ENCODE measurements at places on chromosomes 2 and 18.

DNA sequence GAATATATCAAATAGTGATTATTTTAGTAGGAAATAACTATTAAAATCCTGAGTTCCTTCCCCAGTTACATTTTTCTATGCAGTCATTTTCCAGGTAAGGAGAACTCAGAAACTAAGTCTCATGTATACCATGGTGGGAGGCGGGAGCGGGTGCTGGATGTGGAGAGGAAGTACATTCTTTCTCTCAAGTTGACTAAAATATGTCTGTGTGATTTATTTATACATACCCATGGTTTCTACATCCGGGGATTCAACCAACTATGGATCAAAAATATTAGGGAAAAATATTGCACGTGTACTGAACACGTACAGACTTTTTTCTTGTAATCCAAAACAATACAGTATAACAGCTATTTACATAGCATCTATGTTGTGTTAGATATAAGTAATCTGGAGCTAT is 6.8 kb downstream of the ZCCHC2 start:
- no peak for DNase-seq

DNA sequence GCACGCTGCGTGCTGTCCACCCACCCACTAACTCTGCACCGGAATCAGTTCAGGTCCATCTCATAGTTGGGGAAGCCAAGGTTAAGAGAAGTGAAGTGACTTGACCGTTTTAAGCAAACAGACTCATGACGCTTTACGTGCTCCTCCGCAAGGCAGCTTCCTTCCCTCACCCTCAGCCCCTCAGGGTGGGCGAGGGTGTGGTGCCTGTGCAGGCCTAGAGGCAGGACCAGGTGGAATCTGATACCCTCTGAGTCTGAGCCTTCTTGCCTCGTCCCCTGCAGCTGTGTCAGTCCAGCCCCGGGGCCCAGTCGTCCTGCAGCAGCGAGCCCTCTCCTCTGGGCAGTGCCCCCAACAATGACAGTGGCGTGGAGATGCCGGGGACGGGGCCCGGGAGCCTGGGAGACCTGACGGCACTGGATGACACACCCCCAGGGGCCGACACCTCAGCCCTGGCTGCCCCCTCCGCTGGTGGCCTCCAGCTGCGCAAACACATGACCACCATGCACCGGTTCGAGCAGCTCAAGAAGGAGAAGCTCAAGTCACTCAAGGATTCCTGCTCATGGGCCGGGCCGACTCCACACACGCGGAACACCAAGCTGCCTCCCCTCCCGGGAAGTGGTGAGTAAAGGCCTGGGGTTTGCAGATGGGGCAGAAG is 250.5 kb downstream of the GLI2 start:
- no peak for DNase-seq

DNA sequence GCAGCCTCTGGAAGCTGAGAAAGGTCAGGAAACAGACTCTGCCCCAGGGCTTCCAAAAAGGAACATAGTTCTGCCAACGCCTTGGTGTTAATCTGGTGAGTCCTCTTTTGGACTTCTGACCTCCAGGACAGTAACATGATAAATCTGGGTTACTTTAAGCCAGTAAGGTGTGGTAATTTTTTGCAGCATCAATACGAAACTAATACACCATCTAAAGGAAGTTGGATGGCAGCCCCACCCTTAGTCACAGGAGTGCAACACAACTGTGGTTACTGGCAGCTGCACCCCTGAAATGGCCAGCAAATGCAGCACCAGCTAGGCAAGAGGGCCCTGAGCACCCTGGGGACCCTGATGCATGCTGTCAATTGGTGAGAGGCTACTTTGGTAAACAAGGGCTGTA is 25.8 kb downstream of the CREG2 start:
- DNase-seq = no peak

- DNase-seq = no peak
These were observed 67.5 kb downstream of the NYAP2 start for GRCh38 chr2:225466891-225467604.

DNA sequence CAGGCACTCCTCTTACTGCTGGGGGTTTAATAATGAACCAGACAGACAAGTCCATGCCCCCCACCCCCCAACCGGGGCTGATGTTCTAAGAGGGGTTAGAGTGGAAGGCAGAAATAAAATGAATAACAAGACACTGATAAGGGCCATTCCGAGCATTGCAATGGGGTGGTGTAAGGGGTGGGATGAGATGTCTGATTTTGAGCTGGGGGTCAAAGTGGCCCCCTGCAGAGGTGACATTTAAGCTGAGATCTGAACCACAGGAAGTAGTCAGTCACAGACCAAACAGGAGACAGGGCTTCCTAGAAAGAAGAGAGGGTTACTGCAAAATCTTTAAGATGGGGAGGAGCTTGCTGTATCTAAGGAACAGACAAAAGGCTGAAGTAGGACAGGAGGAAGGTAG is 180.6 kb upstream of the SH3BP4 start:
- no peak for DNase-seq

DNA sequence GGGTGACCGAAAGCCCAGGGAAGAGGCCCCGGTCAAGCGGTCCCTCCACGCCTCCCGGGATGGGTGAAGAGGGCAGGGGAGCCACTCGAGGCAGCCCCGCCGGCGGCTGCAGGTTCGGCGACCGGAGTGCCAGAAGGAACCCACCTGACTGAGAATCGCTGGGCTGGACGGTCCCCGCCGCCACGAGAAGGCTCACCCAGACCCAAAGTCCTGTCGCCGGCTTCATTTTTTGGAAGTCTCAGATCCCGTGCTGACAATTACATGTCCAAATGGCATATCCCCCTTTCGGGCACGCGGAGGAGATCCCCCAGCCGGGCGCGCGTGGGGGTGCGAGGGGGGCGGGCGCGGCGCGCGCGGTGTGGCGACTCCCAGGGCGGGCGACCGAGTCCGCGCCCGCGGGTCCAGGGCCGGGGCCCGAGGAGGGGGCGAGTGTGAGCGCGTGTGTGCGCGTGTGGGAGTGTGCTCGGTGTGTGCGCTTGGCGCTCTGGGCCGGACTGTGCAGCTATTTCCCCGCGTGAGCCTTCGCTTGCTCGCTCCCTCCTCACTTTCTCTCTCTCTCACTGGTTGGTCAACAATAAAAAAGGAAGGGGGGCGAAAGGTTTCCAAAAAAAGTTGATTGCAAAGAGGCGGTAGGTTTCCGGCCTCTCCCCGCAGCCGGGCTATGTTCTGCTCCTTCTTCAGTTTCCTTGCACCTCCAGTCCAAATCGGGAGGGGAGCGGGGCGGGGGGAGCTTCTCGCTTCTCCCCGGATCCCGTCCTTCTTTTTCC is at the start of gene ERBB4:
ERBB4 (minus strand) TSS at position 498 of the 767 bp plus-strand sequence; CDS start at position 226, 272 bp downstream.
- DNase-seq = no peak

GRCh38 chr18:64253222-64253621 is 104.3 kb upstream of the LINC00305 start:
- DNase-seq = no peak

DNA sequence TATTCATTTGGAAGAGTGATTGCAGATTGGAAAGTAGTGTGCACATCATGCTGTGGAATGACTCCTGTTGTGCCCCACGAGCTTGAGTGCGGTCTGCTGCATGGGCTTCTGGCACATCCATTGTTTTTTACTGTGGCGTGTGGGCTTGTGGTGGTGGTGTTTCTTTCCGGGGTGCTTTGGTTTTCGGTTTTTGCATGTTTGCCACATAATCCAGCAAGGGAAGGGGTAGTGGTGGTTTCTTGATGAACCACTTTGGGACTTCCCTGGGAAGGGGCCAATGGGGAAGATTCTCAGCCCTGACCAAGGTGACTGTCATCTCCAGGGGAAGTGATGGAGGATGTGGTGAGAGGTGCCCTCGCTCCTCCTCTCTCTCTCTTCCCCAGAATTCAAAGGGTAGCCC is 57.0 kb downstream of the COA5 start:
- no peak for DNase-seq

DNA sequence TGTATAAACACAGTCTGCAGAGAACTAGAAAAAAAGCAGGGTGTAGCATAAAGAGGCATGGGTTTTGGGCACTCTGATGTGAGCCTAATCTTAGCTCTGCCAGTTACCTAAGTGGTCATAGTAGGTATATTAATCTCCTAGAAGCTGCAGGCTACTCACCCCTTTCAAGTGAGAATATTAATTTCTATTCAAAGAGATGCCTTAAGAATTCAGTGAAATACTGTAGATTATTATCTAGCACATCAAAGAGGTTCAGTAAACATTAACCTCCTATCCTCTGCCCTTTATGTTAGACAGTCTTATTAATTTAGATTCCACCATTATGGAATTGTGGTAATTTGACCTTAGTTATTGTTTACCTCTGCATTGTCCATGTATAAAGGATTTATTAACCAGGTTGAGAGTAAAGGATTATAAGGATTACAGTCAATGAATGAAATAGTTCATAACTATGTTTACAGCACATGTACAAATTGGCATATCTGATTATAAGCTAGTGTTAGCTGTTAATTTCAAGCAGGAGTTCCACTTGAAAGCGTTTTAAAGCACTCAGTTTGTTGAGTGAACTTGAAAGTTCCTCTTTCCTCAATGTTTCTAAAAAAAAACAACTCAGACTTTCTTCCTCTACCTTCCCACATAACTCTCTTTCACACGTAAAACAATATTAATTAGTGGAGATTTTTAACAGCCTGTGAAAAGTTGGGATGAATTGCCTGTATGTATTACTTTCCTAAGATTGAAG is 150.6 kb upstream of the EPC2 start:
- DNase-seq = no peak

- no peak for DNase-seq
These were observed 141.0 kb upstream of the EPC2 start for GRCh38 chr2:148503516-148503915.

DNA sequence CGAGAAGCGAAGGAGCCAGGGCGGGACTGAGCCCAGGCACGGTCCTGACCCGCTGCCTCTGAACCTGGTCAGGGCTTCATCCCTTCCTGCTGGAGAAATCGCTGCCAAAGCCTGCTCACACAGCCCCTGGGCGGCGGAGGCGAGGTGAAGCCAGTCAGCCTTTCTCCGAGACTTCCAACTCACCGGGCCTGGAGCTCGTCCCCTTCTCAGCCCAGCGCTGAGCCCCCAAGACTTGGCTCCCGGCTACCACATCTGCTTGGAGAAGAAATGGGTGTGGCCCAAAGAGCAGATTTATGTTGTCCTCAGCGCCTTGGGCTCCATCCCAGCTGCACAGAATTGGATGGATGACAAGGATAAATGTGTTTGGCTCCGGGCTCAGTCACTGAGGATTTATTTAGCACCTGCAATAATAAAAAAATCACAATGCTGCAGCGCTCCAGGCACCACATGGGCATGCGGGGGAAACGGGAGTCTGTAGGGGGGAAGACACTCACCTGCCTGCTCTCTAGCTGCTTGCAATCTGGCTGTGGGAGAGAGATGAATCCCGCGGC is 64.9 kb downstream of the ACTR2 start:
- peak; percentile 25 for DNase-seq

DNA sequence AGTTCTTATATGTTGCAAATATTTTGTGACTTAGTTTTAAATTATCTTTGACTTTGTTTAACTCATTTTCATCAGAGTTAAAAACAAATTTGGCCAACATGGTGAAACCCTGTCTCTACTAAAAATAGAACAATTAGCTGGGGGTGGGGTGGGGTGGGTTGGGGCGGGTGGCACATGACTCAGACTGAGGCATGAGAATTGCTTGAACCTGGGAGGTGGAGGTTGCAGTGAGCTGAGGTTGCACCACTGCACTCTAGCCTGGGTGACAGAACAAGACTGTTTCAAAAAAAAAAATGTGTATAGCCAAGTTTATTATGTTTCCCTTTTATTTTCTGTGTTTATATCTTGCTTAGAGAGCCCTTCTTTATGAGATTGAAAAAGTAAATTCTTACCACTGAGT is 14.2 kb upstream of the LIPG start:
- DNase-seq = no peak

- DNase-seq = no peak
These were observed 11.4 kb downstream of the EIF2AK3 start for GRCh38 chr2:88615822-88616221.

GRCh38 chr2:144914113-144914512 is 394.2 kb upstream of the ZEB2 start:
- no peak for DNase-seq

- DNase-seq = no peak
These were observed 126.7 kb downstream of the ARHGAP15 start for GRCh38 chr2:143255899-143256298.

DNA sequence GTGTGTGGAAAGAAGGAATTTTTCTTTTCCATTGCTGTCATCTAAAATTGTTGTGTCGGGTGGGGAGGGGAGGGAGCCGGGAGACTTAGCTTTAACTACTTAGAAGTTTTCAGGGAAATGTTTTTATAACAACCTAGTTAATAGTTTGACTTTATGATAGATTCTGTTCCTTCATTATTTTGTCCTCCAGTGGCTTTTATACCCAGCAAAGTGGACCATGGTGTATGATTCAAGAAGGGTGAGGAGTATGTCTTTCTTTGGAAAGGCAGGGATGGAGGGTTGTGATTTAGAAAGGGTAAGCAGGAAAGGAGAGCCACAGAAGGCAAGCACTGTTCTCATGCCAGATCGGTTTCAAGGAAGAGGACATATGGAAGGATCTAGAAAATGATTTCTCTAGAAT is 261.8 kb downstream of the NEDD4L start:
- no peak for DNase-seq

GRCh38 chr2:40415391-40415790 is 36.5 kb downstream of the SLC8A1 start:
- DNase-seq = no peak

DNA sequence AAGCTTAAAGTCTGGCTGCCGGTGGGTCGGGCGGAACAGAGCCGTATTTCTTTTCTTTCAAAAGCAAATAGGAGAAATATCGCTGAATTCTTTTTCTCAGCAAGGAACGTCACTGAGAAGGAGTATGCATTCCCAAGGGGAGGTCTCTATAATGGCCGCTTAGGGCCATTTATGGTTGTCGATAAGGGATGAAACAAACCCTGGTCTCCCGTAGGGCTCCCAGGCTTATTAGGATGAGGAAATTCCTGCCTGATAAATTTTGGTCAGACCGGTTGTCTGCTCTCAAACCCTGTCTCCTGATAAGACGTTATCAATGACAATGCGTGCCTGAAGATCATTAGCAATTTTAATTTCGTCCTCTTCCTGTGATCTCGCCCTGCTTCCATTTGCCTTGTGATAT is 227.7 kb upstream of the ZEB2 start:
- no peak for DNase-seq

DNA sequence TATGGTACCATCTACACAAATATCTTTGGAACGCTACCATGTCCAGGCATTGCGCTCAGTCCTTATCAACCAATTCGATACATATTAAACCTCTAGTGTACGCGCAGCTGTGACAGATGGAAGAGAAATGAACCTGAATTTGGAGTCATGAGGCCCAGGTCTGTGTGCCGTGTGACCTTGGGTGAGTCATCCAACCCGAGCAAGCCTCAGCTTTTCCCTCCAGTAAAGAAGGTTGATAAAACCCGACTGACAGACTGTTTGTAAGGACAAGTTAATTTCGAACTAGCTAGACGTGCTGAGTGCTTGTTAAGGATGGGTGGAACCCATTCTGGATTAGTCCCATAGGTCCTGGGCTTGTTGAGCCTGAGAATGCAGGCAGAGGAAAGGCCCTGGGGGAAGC is 28.2 kb downstream of the GREB1 start:
- no peak for DNase-seq

DNA sequence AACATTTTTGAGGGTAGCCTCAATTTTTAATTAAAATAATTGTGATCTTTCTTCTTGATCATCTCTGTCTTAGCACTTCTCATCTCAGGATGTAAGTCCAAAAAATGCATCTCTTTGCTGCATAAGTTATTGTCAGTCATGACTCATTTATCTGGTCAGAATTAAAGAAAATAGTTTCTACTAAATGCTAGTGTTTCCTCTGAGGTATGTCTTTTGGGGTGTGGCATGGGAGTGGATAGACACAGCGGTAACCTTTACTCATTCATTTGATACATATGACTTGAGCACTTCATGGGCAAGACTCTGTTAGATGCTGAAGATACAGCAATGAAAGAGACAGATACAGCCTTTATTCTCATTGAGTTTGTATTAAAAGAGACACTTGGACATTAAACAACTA is 284.7 kb downstream of the IRS1 start:
- peak; percentile 34 for DNase-seq

- no peak for DNase-seq
These were observed 176.4 kb downstream of the ZNF516 start for GRCh38 chr18:76318607-76319006.

Data from AG10803 (cell line).